ENCODE measurements at places on chromosomes 3 and 15.

DNA sequence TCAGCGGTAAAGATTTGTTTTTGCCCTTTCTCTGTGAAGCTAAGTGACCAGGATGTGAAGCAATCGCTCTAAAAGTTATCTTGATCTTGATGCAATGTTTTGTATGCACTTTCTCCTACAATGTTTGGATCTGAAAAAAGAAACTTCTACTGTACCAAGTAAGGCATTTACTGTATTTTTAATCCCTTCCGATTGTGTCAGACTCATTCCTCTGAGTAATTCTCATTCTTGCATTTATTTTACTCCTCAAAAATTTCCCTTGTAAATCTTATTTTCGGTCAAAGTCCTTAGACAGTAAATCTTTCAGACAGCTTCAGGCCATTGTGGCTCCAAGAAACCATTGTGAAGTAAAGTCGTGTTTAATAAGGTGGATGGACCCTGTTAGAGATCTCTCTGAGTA lies 141.9 kb downstream of the TP63 start:
- no peak for DNase-seq
- no peak overlapping the region for H3K4me3 ChIP-seq
- H3K27me3 ChIP-seq: no peaks in the 10 kb centered on the region
- H3K4me1 ChIP-seq: no peaks in the 10 kb centered on the region
- no peak overlapping the region for H3K27ac ChIP-seq

DNA sequence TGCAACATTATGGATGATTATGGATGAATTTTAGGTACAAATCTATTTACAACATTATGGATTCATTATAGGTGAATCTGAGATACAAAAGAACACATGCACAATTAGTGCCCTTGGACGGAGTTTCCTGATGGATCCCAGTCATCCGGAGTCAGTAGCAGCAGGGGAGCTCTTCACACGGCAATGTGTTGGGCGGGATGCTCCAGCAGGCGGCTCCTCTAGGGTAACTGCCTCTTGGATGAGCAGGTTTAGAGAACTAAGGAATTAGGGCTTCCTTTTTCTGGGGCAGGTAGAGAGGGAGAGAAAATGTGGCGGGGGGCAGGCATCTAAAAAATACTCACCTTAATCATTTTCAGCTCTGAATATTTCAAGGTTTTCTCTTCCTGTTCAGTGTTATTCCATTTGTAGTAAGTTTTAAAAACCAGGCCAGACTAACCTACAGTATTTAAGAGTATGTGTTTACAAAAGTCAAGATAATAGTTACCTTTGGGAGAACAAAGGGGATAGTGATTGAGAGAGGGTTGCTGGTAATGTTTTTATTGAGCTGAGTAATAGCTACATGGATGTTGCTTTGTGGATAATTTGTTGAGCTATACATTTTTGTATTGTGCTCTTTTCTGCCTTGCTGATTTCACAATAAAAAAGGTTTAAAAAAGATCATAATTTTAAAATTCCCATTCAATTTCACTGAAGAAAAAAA lies 27.4 kb upstream of the GOLM2 start:
- no peak overlapping the region for H3K27ac ChIP-seq
- H3K27me3 ChIP-seq: no peaks in the 10 kb centered on the region
- DNase-seq: no peak
- H3K36me3 ChIP-seq: no peaks in the 10 kb centered on the region

GRCh38 chr15:93900476-93901400 lies 330.6 kb upstream of the MCTP2 start:
- H3K27ac ChIP-seq: no peak overlapping the region
- no peaks in the 10 kb centered on the region for H3K36me3 ChIP-seq
- H3K4me3 ChIP-seq: no peak overlapping the region
- H3K27me3 ChIP-seq: no peaks in the 10 kb centered on the region
- no peaks in the 10 kb centered on the region for H3K4me1 ChIP-seq

- no peak overlapping the region for H3K27ac ChIP-seq
- no peak overlapping the region for H3K4me3 ChIP-seq
- no peaks in the 10 kb centered on the region for H3K4me1 ChIP-seq
- DNase-seq: no peak
- H3K36me3 ChIP-seq: no peaks in the 10 kb centered on the region
- H3K27me3 ChIP-seq: no peaks in the 10 kb centered on the region
Measured at GRCh38 chr3:61297821-61298220, 46.6 kb upstream of the FHIT start.

- no peak overlapping the region for H3K4me3 ChIP-seq
- no peak overlapping the region for H3K27ac ChIP-seq
Measured at GRCh38 chr3:29686889-29687592, 406.2 kb downstream of the RBMS3 start.
